AG04449 (cell line): ENCODE measurements at places on chromosomes 3 and 15.

DNA sequence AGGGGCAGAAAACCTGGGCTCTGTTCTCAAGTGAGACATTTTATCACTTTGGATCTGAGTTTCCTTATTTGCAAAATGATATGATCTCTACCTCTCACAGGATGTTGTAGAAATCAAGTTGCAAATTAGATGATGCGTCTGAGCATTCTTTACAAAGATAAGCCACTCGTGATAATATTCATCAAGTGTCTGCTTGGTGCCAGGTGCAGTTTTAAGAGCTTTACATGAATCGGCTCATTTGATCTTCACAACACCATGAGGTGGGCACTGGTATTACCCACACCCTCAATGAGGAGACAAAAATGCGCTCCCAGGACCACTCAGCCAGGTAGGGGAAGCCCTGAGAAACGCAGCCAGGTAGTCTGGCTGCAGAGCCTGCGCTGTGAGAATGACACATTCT, 59.1 kb upstream of the CA12 start:
- DNase-seq: no peak

GRCh38 chr3:117052395-117052794, 342.8 kb downstream of the TUSC7 start:
- peak; percentile 37 for DNase-seq

DNA sequence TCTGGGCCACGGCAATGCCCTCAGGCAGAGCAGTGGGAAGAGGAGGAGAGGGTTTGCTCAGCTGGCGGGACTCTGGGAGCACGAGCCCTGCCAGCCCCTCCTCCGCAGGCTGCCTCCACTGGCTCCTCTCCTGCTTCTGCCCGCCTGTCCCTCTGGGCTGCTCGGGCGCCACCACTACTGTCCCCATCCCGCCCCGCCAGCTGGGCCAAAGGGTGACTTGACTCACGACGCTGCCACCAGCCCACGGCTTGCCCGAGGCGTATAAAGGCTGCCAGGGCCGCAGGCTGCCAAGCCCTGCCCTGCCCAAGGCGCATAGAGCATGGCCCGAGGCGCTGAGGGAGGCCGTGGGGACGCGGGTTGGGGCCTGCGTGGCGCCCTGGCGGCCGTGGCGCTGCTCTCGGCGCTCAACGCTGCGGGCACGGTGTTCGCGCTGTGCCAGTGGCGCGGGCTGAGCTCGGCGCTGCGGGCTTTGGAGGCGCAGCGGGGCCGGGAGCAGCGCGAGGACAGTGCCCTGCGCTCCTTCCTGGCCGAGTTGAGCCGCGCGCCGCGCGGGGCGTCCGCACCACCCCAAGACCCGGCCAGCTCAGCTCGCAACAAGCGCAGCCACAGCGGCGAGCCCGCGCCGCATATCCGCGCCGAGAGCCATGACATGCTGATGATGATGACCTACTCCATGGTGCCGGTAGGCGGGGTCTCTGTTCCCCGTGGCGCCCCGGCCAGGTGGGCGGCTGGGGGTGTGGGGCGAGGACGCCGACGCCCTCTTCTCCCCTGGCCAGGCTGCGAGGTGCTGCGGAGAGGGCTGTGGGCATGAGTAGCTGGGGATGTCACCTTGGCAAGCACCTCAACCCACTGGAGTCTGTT, at the start of gene GLDN:
Gene GLDN (plus strand): TSS at position 290 of the 861 bp plus-strand sequence. CDS start 30 bp downstream, at position 320.
- DNase-seq: no peak

DNA sequence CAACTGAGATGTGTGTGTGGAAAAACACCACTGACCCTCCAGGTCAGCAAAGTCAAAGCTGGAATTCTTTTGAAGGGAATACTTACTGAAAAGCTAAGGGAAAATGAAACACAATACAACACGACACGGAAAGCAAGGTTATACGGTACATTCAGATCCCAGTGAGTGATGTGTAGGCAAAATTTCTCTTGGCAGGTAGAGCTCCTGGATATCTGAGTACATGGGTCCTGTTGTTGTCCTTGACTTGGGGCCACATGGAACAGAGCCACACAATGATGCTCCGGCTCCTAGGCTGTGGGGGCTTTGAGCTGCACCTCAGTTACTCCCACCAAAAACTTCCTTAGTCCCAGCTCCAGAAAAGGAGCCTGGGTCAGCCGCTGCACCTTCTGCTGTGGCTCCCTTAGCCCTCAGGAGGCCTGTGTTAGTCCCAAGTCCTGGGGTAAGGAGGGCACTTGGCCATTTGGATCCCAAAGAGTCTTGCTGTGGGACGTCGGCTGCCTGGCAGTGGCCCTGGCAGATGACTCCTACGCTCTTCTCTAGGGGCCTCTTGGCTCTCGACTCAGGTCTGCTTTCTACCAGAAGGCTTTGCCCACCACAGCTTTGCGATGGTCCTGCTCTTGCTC, 95.6 kb downstream of the ADCY5 start:
- DNase-seq: no peak

- no peak for DNase-seq
These were observed 31.1 kb upstream of the NEO1 start for GRCh38 chr15:73021139-73021621.
